ENCODE measurements at places on chromosomes 13 and 19. TPM values are rescaled to one million over a fixed set of nuclear protein-coding genes. Genes with fewer than 3 reads are reported as not detected.

The PSG1 gene
- total RNA-seq: not detected

The LILRB1 gene
- total RNA-seq: not detected

The NLRP5 gene
- total RNA-seq: not detected

The CNN1 gene
- total RNA-seq: not detected

The KLK15 gene
- not detected for total RNA-seq

The RFXAP gene
- total RNA-seq: 6.2 TPM

The SPINT2 gene
- 1,023 TPM for total RNA-seq

The CGB1 gene
- not detected for total RNA-seq

The IRF3 gene
- total RNA-seq: 191 TPM

The SIGLEC11 gene
- total RNA-seq: not detected
